Muscle of arm (tissue), 14 donors: ENCODE measurements at places on chromosomes 3 and 15. TPM values are rescaled to one million over a fixed set of nuclear protein-coding genes. Genes with fewer than 3 reads are reported as not detected.

CLDN11 gene
- not detected for polyA plus RNA-seq

SLC22A13 gene
- 0.13 TPM for polyA plus RNA-seq

GOLGA6A gene
- polyA plus RNA-seq = 0.08 TPM

MUC13 gene
- polyA plus RNA-seq = not detected

ABI3BP gene
- polyA plus RNA-seq = 372 TPM

DNA sequence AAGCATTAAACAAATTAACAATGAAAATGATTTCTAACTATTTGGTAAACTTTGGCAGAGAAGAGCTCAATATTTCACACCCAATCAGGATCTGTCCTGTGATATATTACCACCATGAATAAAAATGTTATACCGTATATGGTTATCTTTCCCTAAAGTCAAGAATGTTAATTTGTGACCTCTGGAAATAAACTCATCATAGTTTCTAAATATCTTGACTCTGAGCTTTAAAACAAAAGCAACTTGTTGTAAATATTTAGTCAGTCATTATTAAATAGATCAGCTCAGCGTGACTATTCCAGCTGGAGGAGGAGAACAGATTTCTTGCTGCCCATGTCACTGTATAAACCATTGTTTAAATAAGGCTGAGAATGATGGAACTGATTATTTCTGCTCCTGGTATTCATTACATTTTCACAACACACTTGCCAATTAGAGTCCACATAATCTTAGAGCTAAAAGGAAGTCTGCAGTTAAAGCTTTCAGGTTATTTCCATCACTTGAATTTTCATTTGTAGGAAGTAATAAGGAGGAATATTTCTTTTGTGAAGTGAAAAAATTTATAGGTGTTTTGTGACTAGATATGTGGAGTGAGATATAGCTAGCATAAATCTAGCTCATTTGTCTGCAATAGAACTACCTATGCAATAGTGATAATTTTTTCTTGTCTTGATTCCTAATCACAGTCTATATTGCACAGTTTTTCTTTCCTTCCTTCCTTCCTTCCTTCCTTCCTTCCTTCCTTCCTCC lies 106.5 kb upstream of the P2RY1 start:
- no peak for DNase-seq

DNA sequence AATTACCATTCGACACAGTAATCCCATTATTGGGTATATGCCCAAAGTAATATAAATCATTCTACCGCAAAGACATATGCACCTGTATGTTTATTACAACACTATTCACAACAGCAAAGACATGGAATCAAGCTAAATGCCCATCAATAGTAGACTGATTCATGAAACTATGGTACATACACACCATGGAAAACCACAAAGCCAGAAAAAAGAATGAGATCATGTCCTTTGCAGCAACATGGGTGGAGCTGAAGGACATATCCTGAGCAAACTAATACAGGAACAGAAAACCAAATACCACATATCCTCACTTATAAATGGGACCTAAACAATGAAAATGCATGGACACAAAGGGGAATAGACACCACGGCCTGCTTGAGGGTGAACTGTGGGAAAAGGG lies 11.1 kb upstream of the MCF2L2 start:
- no peak for DNase-seq

DNA sequence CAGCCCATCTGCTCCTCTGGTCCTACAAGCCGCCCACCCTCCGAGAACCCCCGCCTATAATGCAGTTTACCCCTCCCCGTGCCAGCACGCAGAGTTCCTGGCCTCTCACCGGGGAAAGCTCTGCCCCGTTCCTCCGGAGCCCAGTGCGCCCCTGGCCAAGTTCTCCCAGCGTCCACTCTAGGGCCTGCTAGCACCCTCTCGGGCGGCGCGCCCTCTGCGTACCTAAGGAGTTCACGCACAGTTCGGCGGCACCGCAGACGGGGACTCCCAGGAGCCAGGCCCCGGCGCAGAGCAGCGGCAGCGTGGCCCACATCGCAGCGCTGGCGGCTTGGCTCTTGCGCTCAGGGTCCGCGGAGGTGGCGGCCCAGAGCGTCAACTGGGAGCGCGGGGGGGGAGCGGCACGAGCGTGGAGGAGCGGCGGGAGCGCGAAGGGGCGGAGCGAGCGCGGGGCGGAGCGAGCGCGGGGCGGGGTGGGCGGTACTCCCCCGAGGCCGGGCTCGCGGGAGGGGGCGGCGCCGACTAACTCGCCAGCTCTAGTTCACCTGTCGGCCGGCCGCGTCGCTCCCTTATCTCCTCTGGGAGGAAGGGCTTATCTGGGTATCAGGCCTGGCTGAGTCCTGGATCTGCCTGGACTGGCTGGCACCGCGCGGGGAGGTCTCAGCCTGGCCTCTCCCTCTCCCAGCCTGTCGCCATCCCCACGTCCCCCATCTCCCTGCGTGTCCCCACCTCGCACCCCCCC lies at the start of gene CTSH:
Gene CTSH (minus strand): TSS at position 378 of the 739 bp plus-strand sequence. CDS start 65 bp downstream, at position 313.
- DNase-seq = no peak

GRCh38 chr3:195877136-195877715 lies 31.1 kb downstream of the TNK2 start:
- DNase-seq = no peak

DNA sequence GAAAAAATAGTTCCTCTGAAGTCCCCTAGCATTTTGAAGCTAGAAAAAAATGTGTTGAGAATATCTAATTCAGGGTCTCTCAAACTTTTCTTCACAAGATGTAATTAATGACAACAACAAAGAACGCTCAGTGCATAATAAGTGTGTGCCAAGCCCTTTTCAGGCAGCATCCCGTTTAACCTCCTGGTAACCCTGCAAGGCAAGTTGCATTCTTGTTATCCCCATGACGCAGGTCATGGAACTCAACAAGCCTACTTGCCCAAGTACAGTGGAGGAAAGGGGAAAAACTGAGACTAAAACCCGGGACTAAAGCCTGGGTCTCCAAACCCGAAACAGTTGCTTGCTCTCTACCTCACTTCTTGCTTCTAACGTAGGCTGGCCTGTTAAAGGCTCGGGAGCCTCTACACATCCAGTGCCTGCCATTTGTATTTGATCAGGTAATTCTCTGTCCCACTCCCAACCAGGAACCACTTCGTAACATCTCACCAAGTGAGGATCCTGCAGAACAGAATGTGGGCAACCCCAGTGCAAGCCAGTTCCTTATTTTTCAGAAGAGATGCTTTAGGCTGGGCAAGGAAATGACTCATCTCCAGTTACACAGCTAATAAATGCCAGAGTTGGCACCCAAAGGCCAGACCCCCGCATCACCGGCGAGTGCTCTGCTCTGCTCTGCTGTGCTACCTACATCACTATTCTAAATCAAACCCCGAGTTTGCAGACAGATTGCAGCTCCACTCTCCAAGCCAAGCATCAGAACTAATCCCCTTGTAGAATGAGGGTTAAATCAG lies 28.3 kb downstream of the LMCD1 start:
- no peak for DNase-seq
